Naive thymus-derived CD8-positive, alpha-beta T cell (primary cell): ENCODE measurements at places on chromosomes 1 and 21.

- no peak for DNase-seq
Measured at GRCh38 chr1:39896909-39897685, 4.6 kb downstream of the MYCL start.

DNA sequence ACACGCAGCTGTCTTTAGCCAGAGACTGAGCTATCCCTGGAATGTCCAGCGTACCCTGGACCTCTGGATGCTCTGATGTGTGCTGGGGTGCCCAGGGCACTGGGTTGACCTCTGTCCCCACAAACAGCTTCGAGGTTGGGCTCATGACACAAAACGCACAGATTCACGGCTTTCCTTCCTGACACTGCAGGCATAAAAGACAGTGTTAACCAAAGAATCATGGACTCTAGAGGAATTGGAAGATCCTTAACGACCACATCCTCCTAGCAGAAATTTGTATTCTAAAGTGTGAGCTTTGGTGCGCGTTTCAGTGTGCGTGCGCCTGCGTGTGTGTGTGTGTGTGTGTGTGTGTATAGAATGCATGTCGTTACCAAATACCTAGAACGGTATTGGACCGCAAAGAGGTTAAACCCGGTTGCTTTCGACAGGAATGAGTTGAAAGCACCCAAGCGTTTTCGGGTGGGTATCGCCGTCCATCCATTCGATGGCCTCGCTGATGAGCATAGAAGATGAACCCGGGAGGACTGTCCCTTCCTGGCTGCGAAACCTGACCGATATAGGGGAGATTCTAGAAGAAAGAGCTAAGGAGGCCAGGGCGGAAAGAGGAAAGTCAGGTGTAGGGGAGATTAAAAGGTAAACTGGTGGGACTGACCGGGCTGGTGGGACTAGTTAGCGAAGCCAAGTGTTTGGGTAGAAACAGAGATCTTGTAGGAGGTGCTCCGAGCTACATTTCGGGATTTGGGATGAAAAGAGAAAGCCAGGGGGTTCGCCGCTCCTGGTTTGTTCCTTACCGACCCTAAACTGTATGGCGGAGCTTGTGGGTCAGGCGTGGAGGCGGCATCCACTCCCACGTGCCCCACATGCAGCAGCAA, 6.8 kb upstream of the LHX9 start:
- no peak for DNase-seq

GRCh38 chr1:109371341-109371739, 26.4 kb downstream of the SORT1 start:
- DNase-seq, result no peak

- DNase-seq, result no peak
Measured at GRCh38 chr1:111006556-111006955, 42.8 kb upstream of the LRIF1 start.

DNA sequence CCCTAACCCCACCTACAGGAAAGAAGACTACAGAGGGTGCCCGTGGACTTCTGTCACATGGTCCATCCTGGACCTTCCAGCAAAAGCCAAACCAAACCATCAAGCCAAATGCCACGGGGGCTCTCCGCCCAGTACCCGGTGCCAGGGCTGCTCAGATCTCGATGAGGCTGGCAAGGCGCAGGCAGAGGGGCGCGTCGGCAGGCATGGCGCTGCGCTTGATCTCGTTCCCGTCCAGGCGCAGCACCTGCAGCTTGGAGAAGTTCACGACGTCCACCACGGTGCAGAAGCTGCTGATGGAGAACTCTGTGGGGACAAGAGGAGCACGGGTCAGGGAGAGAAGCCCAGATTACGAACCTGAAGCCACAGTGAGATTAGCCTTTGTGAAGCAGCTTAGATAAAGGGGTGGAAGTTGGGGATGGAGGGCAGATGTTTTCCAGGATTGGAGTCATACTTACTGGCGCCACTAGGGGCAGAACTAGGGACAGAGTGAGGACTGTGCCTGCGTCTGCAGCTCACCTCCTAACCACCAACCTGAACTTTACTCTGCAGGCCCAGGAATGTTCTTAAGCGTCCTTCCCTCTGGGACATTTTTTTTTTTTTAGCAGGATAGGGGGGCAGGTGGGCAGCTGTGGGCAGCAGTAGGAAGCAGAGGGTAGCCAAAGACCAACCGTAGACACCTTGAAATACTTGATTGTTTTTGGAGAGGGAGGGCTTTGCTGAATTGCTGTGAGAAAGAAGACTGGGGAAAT, 8.6 kb downstream of the FMOD start:
- DNase-seq, result no peak

DNA sequence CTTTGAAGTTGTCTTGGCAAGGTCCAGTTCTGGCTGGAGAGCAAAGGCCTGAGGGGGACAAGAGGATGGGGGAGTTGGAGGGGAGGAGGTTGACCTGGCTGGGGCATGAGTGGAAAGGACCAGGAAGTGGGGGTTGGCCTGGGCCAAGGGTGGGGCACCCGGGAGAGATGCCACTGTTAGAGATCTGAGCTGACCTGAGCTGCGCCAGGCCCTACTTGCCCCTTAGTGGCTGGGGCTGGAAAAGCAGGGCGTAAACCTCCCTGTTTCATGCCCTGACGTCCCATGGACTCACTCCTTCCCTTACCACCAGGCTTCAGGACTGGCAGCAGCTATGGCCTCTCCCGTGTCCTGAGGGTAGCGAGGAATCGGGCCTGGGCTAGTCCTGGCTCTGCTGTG, 16.9 kb downstream of the FAAH start:
- no peak for DNase-seq

DNA sequence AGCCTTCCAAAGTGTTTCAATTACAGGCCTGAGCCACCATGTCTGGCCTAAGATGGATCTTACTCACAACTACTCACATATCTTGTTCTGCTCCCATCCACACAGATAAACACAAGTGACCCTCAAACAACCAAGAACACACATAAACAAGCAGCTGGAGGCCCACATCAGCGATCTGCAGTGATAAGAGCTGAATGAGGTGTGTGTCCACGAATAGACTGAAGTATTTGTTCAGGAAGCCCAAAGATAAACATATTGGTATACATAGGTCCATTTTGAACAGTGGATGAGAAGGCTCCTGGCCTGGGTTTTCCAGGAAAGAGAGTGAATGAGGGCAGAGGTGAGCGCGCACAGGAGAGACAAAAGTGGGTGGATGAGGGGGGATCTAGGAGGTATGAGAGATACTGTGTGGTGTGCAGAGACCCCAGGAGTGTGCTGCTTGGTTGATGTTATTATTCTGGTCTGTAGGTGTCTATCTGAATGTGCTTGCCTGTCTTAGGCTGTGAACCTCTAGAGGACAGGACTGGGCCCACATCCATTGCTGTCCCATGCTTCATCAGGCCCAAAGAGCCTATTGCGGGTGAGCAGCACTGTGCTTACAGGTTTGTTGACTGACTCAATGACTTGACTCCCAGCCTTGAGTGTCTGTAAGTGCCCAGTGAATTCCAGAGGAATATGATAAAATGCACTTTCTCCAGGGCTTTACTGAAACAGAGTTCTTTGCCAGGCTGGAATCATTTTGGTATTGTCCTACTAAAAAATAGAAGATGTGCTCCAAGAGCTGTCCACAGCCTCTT, 79.9 kb upstream of the ATP1A1 start:
- DNase-seq, result no peak

- no peak for DNase-seq
Measured at GRCh38 chr1:53341961-53342707, 14.3 kb upstream of the LRP8 start.

GRCh38 chr1:53697721-53698383, 41.1 kb downstream of the GLIS1 start:
- DNase-seq, result no peak

- no peak for DNase-seq
Measured at GRCh38 chr1:54291276-54292001, 91.5 kb downstream of the MRPL37 start.

DNA sequence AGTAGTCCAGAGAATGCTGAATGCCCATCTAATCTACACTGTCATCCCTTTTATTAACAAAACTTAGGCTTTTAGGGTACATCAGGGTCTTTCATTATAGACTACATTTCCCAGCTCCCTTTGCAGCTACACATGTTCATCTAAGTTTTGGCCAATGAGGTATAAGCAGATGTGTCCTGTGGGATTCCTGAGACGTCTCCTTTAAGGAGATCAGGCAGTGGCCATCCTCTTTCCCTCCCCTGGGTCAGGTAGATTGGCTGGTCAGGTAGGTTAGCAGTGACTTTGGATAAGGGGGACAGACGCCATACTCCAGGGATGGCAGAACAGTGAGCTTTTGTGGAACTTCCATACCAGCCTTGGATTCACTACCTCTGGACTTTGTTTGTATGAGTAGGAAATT, 188.3 kb downstream of the FGGY start:
- no peak for DNase-seq

GRCh38 chr1:243261390-243261789, 5.5 kb downstream of the SDCCAG8 start:
- DNase-seq, result no peak

GRCh38 chr1:178434899-178435435, 61.8 kb downstream of the CLEC20A start:
- no peak for DNase-seq

- no peak for DNase-seq
Measured at GRCh38 chr1:154501423-154502065, 475 bp upstream of the TDRD10 start.

GRCh38 chr1:15948595-15949452, 27.1 kb downstream of the ZBTB17 start:
- DNase-seq, result no peak

DNA sequence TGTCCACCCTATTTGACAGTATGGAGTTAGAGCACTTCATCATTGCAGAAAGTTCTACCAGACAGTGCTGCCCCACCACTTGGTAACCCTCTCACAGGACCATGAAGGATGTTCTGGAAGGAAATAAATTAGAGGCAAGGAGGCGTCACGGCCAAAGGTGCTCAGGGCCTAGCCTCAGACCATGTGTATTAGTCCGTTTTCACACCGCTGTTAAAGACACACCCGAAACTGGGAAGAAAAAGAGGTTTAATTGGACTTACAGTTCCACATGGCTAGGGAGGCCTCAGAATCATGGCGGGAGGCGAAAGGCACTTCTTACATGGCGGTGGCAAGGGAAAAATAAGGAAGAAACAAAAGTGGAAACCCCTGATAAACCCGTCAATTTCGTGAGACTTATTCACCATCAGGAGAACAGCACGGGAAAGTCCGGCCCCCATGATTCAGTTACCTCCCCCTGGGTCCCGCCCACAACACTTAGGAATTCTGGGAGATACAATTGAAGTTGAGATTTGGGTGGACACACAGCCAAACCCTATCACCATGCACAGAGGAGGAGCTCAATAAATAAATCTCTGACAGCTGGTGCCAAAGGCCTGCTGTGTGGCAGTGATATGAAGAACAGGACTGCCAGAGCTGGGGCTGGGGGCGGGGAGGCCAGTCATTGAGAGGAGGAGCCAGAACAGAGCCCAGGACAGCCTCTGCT, 75.8 kb downstream of the FHAD1 start:
- no peak for DNase-seq
